ENCODE measurements at places on chromosomes 5 and 9. TPM values are rescaled to one million over a fixed set of nuclear protein-coding genes. Genes with fewer than 3 reads are reported as not detected.
A peak's percentile ranks its signal among the peaks of the same experiment; 100 is the strongest.

- no peak for DNase-seq
Observed at GRCh38 chr9:84111726-84112125, 131.1 kb downstream of the RMI1 start.

DNA sequence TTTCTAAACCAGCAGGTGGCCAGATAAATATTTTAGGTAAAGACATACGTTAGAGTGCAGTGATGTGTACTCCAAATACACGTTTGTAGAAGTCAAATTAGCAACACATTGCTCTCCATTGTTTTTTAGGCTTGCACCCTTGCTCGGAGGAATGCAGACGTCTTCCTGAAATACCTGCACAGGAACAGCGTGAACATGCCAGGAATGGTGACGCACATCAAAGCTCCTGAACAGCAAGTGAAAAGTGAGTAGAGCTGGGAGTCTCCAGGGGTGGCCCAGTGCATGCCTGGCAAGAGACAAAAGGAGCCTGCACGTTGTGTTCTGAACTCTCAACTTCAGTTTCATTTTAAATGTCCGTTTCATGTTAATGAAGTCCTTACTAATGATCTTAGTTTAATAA lies 207.5 kb upstream of the OTULINL start:
- DNase-seq, result no peak

GRCh38 chr5:125484742-125485641 lies 738.6 kb upstream of the ZNF608 start:
- DNase-seq, result peak; percentile 55

- no peak for DNase-seq
Observed at GRCh38 chr9:112868461-112868860, 22.2 kb downstream of the SLC46A2 start.

DNA sequence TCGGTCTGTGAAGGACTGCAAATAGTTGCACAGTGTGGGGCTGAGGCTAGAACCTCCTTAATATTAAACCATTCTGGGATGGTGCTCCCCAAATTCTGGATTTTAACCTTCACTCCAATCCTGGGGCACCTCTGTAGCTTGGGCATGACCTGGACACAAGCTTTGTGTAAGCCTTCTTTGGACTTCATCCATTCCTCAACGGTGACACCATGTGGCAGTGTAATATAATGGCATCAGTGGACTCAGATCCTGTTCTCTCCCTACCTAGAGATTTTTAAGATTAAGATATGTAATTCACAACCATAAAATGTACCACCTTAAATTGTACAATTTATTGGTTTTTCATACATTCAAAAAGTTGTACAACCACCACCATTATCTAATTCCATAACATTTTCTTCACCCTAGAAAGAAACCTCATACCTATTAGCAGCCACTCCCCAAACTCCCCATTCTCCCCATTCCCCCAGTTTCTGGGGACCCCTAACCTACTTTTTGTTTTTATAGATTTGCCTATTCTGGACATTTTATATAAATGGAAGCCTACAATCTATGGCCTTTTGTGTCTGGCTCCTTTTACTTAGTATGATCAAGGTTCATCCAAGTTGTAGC lies 4.8 kb upstream of the PLGRKT start:
- DNase-seq, result peak; percentile 50

DNA sequence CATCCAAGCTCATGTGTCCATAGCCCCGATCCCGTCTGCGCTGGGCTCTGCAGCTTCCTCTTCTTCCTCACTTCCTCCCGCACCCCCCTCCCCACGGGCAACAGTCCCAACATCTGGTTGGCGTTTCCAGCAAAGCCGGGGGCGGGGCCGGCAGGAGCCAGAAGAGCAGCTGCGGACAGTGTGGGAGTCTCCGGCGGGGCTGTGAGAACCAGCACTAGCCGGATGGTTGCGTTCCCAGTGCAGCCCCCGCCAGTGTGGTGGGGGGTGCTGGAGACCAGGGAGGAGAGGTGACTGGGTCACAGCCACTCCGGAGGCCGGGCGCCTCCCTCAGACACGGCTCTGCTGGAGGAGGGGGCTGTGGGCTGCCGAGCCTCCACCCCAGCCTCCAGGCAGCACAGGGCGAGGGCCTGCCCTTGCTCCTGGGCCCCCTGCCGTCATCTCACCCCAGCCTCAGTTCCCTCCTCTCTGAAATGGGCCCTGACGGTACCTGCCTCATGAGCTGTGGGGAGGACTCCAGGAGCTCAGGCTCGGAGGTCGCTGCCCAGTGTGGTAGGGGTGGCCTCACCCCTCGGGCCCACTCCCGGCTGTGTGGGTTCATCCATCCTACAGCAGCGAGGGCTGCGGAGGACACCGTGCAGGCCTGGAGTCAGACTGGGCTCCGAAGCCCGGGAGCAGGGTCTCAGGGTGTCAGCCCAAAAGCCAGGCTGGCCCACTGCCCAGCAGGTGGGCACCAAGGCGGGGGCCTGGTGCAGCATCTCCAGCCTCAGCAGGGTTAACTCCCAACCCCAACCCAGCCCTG lies 41.5 kb upstream of the NOTCH1 start:
- peak; percentile 60 for DNase-seq

DNA sequence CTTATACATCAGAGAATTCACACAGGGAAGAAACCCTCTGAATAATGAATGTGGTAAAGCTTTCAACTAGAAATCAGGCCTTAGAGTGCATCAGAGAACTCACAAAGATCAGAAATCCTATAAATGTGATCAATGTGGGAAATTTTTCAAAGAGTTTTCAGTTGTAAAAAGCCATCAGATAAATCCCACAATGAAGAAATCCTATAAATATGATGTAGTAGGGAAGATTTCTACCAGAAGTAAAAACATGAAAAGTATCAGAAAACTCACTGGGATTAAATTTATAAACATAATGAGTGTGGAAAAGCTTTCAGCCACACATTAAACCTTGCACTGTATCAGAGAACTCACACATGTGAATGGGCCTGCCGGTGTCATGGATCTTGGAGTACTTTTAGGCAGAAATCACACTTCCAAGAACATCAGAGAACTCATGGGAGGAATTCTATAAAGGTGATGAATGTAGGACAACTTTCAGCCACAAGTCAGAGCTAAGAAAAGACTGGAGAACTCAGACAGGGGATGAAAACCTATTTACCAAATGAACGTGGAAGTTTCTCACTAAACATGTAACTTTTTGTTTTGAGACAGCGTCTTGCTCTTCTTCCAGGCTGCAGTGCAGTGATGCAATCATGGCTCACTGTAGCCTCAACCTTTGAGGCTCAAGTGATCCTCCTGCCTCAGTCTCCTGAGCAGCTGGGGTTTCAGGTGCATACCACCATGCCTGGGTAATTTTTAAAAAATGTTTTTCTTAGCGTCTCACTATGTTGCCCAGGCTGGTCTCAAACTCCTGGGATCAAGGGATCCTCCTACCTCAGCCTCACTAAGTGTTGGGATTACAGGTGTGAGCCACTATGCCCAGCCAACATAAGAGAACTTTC lies 39.5 kb downstream of the ZNF510 start:
- no peak for DNase-seq

GRCh38 chr9:125747765-125748445 lies 732 bp downstream of the PBX3 start:
- peak; percentile 23 for DNase-seq

- DNase-seq, result peak; percentile 58
Observed at GRCh38 chr5:150511578-150512367, 3.8 kb downstream of the NDST1 start.

GRCh38 chr9:93278144-93278543 lies 94.2 kb downstream of the WNK2 start:
- peak; percentile 8 for DNase-seq

Gene ZNF367
- total RNA-seq, result 2.2 TPM

Gene EIF4E1B
- not detected for total RNA-seq

Gene GRM6
- total RNA-seq, result not detected

Gene PSD2
- total RNA-seq, result 0.23 TPM

Gene TPRN
- 74.4 TPM for total RNA-seq

All from mucosa of gallbladder (tissue), 1 donor.